Stimulated activated CD4-positive, alpha-beta T cell treated with anti-CD3 and anti-CD28 coated beads, Interleukin-1b, Interleukin-23, amount 100 ng/mL, for 4 hours (primary cell): ENCODE measurements at places on chromosomes 5 and 9.

DNA sequence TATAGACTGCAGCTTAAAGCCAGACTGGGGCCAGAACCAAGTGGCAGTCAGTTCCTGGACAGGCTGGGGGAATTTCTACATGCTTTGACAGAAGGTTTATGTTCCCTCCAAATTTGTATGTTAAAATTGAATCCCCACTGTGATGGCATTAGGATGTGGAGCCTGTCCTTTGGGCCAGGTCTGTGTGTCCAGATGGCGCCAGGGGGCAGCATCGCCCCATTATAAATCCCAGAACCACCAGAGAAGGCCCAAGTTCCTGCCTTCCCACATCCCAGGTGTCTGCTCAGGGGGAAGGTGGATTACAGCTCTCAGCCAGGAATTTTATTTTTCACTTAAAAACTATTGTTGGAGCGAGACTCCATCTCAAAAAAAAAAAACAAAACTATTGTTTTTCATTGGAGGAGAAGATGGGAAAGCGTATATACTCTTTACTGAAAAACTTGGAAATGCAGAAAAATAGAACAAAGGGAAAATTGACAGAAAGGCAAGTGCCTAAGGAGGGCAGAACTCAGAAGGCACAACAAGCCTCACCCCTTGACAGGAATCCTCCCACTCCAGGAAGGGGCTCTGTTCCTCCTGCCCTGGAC is 5.0 kb downstream of the IL3 start:
- peak; percentile 51 for DNase-seq

GRCh38 chr9:114476891-114477469 is 28.3 kb downstream of the WHRN start:
- DNase-seq: no peak

GRCh38 chr9:98230304-98230703 is 25.1 kb downstream of the TBC1D2 start:
- DNase-seq: no peak

DNA sequence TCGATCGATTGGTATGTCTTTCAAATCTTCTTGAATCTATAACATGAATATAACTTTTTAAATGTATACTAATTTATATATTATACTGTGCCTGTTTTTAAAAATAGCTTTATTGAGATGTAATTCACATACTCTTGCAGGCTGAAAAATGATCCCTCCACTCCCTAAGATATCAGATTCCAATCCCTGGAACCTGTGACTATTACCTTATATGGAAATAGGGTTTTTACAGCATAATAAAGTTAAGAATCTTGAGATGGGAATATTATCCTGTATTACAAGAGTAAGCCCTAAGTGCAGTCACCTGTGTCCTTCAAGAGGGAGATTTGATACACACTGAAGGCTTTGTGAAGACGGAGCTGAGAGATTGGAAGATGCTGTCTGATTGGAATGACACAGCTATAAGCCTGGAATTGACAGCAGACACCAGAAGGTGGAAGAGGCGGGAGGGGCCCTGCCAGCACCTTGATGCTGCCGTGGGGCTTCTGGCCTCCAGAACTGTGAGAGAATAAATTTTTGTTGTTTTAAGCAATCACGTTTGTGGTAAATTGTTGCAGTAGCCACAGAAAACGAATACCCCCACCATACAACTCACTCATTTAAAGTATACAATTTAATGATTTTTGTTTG is 161.3 kb downstream of the RMI1 start:
- DNase-seq: no peak

- no peak for DNase-seq
Observed at GRCh38 chr9:34566972-34567371, 22.6 kb downstream of the CNTFR start.

DNA sequence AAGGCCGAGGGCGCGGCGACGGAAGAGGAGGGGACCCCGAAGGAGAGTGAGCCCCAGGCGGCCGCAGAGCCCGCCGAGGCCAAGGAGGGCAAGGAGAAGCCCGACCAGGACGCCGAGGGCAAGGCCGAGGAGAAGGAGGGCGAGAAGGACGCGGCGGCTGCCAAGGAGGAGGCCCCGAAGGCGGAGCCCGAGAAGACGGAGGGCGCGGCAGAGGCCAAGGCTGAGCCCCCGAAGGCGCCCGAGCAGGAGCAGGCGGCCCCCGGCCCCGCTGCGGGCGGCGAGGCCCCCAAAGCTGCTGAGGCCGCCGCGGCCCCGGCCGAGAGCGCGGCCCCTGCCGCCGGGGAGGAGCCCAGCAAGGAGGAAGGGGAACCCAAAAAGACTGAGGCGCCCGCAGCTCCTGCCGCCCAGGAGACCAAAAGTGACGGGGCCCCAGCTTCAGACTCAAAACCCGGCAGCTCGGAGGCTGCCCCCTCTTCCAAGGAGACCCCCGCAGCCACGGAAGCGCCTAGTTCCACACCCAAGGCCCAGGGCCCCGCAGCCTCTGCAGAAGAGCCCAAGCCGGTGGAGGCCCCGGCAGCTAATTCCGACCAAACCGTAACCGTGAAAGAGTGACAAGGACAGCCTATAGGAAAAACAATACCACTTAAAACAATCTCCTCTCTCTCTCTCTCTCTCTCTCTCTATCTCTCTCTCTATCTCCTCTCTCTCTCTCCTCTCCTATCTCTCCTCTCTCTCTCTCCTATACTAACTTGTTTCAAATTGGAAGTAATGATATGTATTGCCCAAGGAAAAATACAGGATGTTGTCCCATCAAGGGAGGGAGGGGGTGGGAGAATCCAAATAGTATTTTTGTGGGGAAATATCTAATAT is 58.1 kb downstream of the BASP1 start:
- no peak for DNase-seq
